ENCODE measurements at places on chromosomes 6 and 20. TPM values are rescaled to one million over a fixed set of nuclear protein-coding genes. Genes with fewer than 3 reads are reported as not detected.

Gene FHL5
- not detected for total RNA-seq

Gene PPP1R11
- total RNA-seq = 50.3 TPM

Gene ZCCHC3
- total RNA-seq = 29.0 TPM

Gene SLC22A2
- not detected for total RNA-seq

Gene XKR7
- total RNA-seq = not detected

Gene LAMA2
- total RNA-seq = 0.26 TPM

Gene BNIP5
- not detected for total RNA-seq

Gene SLC39A7
- total RNA-seq = 50.8 TPM

Gene TOMM34
- total RNA-seq = 20.2 TPM

Gene TGM3
- not detected for total RNA-seq

Gene BPIFB4
- not detected for total RNA-seq

Gene SLC22A3
- not detected for total RNA-seq

Gene LY6G5B
- total RNA-seq = 23.2 TPM

All from activated CD8-positive, alpha-beta T cell treated with anti-CD3 and anti-CD28 coated beads, Interleukin-2, amount 10 ng/mL, durations not matched to agents 7 days and 5 days (primary cell).